ENCODE measurements at places on chromosomes 4 and X. TPM values are rescaled to one million over a fixed set of nuclear protein-coding genes. Genes with fewer than 3 reads are reported as not detected.
A peak's percentile ranks its signal among the peaks of the same experiment; 100 is the strongest.

Gene PFKFB1
- 1.1 TPM for total RNA-seq

Gene RBM47
- total RNA-seq, result 0.98 TPM

Gene GABRA4
- not detected for total RNA-seq

Gene TXK
- total RNA-seq, result not detected

Gene HS6ST2
- 2.9 TPM for total RNA-seq

Gene C4orf36
- not detected for total RNA-seq

Gene SSX2B
- total RNA-seq, result not detected

Gene CPE
- 253 TPM for total RNA-seq

Gene RGN
- total RNA-seq, result 2.7 TPM

Gene ASB5
- total RNA-seq, result not detected

DNA sequence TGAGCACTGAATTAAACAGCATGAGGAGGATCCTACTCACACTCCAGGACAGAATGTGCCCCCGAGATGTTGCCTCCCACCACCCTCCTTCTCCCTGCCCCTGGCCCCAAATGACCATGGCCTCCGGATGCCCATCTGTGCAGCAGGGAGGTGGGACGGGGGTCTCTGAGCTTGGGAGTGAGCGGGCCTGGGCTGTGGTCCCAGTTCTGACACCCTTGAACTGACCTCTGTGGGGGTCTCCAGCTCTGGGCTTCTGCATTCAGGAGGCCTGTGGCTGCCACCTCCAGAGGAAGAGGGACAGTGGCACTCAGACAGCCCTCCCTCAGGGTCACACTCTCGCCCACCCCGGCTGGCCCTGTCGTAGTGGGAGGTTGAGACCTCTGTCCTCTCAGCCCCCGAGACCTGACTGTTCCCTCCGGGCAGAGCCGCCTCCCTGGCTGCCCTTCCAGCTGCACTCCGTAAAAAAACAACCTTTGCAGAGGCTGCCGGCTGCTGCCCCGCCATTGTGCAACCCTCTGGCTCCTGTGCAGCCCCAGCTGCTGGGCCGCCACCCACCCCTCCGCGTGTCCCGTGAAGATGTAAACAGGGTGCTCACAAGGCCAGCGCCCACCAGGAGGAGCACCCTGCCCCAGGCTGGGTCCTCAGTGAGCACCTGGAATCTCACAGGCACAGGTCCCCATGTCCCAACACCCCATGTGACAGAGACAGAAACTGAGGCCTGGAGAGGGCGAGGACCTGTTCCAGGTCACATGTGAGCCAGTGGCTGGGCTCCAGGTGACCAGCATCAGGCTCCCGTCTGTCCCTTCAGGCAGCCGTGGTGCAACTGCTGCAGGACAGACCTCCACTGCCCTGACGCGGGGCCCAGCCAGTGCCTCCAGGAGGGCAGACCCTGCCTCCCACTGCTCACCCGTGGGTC is 39.6 kb downstream of the HTRA3 start:
- H3K4me1 ChIP-seq, result peaks cover 4% of the 10 kb centered on the region
- H3K27ac ChIP-seq, result no peak overlapping the region
- H3K4me3 ChIP-seq, result no peak overlapping the region
- peaks cover 15% of the 10 kb centered on the region for H3K27me3 ChIP-seq
- H3K36me3 ChIP-seq, result peaks cover 13% of the 10 kb centered on the region

DNA sequence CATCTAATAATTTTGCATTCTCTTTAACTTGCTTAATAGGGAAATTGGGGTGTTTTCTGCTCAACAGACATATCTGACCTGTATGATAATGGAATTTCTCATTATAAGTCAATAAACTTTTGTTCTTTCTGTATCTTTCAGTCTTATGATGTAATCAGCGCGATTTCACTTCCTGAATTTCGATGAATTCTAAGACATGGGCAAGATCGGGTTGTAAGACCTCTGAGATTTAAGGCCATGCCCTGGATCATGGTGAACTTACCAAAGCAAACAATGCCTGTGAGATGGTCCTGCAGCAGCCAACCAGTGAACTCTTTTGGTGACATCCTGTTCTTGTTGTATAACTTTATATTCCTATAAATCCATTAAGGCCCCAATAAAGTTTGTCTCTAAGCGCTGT is 88.1 kb downstream of the NBDY start:
- H3K4me1 ChIP-seq, result no peaks in the 10 kb centered on the region
- no peak overlapping the region for H3K27ac ChIP-seq
- no peaks in the 10 kb centered on the region for H3K36me3 ChIP-seq
- H3K27me3 ChIP-seq, result peaks cover 2% of the 10 kb centered on the region

GRCh38 chr4:46450556-46450955 is 60.6 kb upstream of the GABRA2 start:
- H3K4me1 ChIP-seq, result no peaks in the 10 kb centered on the region
- no peaks in the 10 kb centered on the region for H3K27me3 ChIP-seq
- H3K4me3 ChIP-seq, result no peak overlapping the region
- DNase-seq, result no peak
- no peaks in the 10 kb centered on the region for H3K36me3 ChIP-seq
- H3K27ac ChIP-seq, result no peak overlapping the region

GRCh38 chr4:38082424-38083385 is 122.5 kb downstream of the PTTG2 start:
- peaks cover 48% of the 10 kb centered on the region for H3K4me1 ChIP-seq
- DNase-seq, result no peak
- H3K27me3 ChIP-seq, result no peaks in the 10 kb centered on the region
- H3K36me3 ChIP-seq, result no peaks in the 10 kb centered on the region
- no peak overlapping the region for H3K27ac ChIP-seq

- H3K4me1 ChIP-seq, result no peaks in the 10 kb centered on the region
- no peaks in the 10 kb centered on the region for H3K36me3 ChIP-seq
These were observed 353.5 kb upstream of the CXorf51B start for GRCh38 chrX:146456058-146456457.

DNA sequence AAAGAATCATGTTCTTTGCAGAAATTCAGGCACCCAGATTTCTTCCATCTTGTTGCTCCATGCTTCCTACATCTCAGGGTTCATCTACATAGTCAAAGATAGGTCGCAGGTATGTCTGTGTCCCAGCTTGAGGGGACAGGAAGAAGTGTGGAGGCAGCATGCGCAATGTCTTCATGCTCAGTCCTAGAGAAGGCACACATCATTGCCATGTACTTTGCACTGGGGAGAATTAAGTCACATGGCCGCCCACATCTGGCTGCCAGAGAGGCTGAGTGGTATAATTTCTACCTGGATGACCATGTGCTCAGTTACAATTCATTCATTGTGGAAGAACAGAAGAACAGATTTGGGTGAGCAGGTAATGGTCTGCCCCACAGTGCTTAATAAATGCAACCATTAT is 54.1 kb downstream of the GAB1 start:
- H3K4me1 ChIP-seq, result peaks cover 38% of the 10 kb centered on the region
- peak overlapping the region; percentile 47 for H3K4me3 ChIP-seq

GRCh38 chr4:54277691-54278090 is 48.6 kb downstream of the PDGFRA start:
- peak overlapping the region; percentile 88 for H3K4me3 ChIP-seq
- peaks cover 2% of the 10 kb centered on the region for H3K27me3 ChIP-seq
- H3K36me3 ChIP-seq, result peaks cover 10% of the 10 kb centered on the region
- peaks cover 30% of the 10 kb centered on the region for H3K4me1 ChIP-seq
- DNase-seq, result no peak
- H3K27ac ChIP-seq, result peak overlapping the region; percentile 92

DNA sequence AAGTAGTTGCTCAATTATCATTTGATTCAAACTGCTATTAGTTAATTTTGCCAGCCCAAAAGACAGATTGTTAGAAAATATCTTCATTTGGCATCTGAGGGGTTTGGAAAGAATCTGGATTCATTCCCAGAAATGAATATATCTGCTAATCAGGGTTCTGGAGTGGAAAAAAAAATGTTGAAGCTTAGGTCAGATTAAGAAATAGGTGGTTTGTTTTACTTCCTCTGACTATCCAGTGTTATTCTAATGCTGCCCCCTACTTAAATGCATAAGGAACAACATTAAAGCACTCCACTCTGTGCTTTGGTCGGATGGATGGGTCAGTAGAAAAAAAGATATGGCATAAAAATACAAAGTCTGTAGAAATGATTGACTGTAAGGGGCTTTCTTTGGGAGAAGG is 89.0 kb downstream of the LUZP4 start:
- H3K4me3 ChIP-seq, result no peak overlapping the region
- no peaks in the 10 kb centered on the region for H3K27me3 ChIP-seq
- peaks cover 5% of the 10 kb centered on the region for H3K4me1 ChIP-seq
- no peaks in the 10 kb centered on the region for H3K36me3 ChIP-seq
- no peak for DNase-seq

DNA sequence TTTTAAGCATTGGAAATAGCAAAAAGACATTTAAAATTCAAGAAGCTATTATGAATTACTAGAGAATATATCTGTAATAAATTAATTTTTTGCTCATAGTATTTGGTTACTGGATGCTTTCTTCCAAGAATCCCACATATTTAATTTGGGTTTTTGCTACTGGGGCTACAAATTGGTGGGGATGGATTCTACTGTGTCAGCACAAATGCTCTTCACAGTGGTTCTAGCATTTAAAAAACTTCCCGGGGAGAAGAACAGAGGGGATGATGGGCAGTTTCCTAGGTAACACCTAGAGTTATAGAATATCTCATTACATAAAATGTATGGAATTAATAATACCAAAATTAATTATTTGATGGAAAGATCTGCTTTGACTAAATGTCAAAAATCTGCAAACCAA is 68.9 kb upstream of the PRPS2 start:
- no peaks in the 10 kb centered on the region for H3K4me1 ChIP-seq
- no peak overlapping the region for H3K4me3 ChIP-seq
- H3K27me3 ChIP-seq, result no peaks in the 10 kb centered on the region

- H3K4me3 ChIP-seq, result no peak overlapping the region
- H3K27ac ChIP-seq, result no peak overlapping the region
- no peak for DNase-seq
These were observed 17.0 kb downstream of the LAMP2 start for GRCh38 chrX:120452131-120452530.

DNA sequence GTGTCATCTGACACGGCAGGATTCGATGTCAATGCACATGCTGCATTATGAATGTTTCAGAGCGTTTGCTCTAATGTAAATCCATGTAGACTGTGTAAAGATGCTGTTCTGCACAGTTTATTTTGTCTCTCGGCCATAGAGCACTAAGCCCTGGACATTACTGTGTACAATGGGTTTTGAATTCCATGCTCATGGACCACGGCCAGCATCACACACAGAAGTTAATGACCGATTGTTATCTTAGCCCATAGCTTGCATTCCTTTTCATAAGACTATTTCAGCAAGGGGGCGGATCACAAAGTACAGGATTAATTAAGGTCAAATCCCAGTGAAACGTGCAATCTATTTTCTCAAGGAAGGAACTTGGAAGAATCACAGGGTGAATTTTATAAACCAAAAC is 286.1 kb upstream of the TENM3 start:
- H3K27ac ChIP-seq, result no peak overlapping the region
- no peak for DNase-seq
- H3K27me3 ChIP-seq, result peaks cover 4% of the 10 kb centered on the region
- no peak overlapping the region for H3K4me3 ChIP-seq

- no peaks in the 10 kb centered on the region for H3K27me3 ChIP-seq
- H3K36me3 ChIP-seq, result no peaks in the 10 kb centered on the region
- no peak for DNase-seq
- no peaks in the 10 kb centered on the region for H3K4me1 ChIP-seq
These were observed 111.8 kb upstream of the H2AZ1 start for GRCh38 chr4:100061835-100062234.

- H3K27ac ChIP-seq, result no peak overlapping the region
- H3K27me3 ChIP-seq, result no peaks in the 10 kb centered on the region
- no peaks in the 10 kb centered on the region for H3K36me3 ChIP-seq
- no peak overlapping the region for H3K4me3 ChIP-seq
These were observed 168.8 kb downstream of the CLCN4 start for GRCh38 chrX:10325611-10326010.

GRCh38 chrX:1386338-1387127 is 5.4 kb downstream of the SLC25A6 start:
- H3K27me3 ChIP-seq, result no peaks in the 10 kb centered on the region
- peaks cover 4% of the 10 kb centered on the region for H3K4me1 ChIP-seq
- peaks cover 6% of the 10 kb centered on the region for H3K36me3 ChIP-seq
- no peak overlapping the region for H3K4me3 ChIP-seq
- peak; percentile 8 for DNase-seq
- peak overlapping the region; percentile 48 for H3K27ac ChIP-seq

DNA sequence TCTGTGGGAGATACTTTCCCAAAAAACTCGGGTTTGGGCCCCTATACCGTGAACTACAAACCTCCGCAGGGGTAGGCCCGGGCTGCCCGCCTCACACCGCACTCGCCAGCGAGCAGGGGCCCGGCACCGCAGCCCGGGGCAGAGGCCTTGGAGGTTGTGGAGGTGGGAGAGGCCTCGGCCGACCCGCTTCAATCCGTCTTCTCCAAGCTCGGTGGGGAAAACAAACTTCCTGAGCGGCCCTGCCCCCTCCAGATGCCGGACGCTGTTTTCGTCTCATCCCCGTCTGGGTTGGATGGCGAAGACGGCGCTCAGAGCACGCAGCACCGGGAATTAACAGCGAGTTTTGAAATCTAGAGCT is 442 bp upstream of the MCUB start:
- peak; percentile 38 for DNase-seq
- no peaks in the 10 kb centered on the region for H3K36me3 ChIP-seq
- no peak overlapping the region for H3K27ac ChIP-seq
- peak overlapping the region; percentile 83 for H3K4me3 ChIP-seq

- H3K4me3 ChIP-seq, result no peak overlapping the region
- peaks cover 2% of the 10 kb centered on the region for H3K27me3 ChIP-seq
- H3K27ac ChIP-seq, result no peak overlapping the region
- no peak for DNase-seq
- H3K36me3 ChIP-seq, result no peaks in the 10 kb centered on the region
These were observed 106.4 kb upstream of the GRIA3 start for GRCh38 chrX:123077631-123078030.

GRCh38 chr4:101596781-101597552 is 193.6 kb upstream of the BANK1 start:
- H3K4me1 ChIP-seq, result no peaks in the 10 kb centered on the region
- DNase-seq, result no peak
- no peaks in the 10 kb centered on the region for H3K36me3 ChIP-seq
- peaks cover 3% of the 10 kb centered on the region for H3K27me3 ChIP-seq

DNA sequence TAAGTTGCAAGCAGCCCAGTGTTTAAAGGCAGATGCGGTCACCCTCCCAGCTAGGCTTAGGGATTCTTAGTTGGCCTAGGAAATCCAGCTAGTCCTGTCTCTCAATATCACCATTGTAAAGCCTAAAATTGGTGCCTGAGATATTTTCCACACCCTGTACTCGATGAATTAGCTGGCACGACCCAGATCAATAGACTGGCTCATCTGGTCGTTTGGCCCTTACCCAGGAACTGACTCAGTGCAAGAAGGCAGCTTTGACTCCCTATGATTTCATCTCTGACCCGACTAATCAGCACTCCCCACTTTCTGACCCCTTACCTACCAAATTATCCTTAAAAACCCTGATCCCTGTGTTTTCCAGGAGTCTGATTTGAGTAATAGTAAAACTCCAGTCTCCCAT is 384.9 kb upstream of the SLC7A11 start:
- no peak overlapping the region for H3K4me3 ChIP-seq
- no peak overlapping the region for H3K27ac ChIP-seq
- no peaks in the 10 kb centered on the region for H3K27me3 ChIP-seq
- no peak for DNase-seq

Data from glutamatergic neuron (in vitro differentiated cells).